Stimulated activated CD4-positive, alpha-beta T cell treated with anti-CD3 and anti-CD28 coated beads, Interleukin-15, amount 100 ng/mL, for 1 hour (primary cell): ENCODE measurements at places on chromosomes 3 and 15.

- no peak for DNase-seq
These were observed 59.6 kb downstream of the MGLL start for GRCh38 chr3:127762787-127763105.

- no peak for DNase-seq
These were observed 173.6 kb upstream of the TMC3 start for GRCh38 chr15:81547521-81548132.

- DNase-seq: no peak
These were observed 122.3 kb upstream of the PRR20G start for GRCh38 chr3:127410137-127410488.

DNA sequence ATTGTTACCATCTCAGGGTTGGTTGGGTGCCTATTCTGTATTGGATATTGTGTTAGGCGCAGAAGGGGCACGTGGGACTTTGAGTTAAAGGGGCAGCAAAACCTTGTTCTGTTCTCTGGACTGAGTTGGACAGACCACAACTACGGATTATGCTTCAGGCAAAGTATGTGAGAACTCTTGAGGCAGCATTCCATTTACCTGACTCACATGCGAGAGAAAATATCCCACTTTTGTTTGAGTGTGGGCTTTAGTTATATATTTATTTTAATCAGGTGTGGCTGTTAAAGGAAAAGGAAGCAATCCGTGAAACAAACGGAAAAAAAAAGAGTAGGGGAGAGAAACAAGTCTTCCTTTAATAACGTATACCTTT lies 627 bp upstream of the PLS1 start:
- no peak for DNase-seq

DNA sequence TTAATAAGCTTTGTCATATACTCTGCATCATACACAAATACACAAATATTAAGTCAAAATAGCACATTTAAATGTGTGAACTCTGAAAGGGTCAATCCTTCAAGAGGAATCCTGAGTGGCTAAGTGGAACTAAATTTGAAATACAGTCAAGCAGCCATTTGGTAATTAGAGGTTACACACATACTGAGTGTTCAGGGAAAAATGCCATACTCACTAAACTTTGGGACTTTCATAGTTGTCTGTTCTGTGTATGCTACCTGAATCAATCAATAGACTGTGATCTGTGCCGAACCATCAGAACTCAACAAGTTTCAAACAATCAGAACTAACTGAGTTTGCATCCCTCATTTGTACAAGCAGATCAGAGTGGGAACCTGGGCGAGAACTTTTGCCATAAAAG lies 15.3 kb downstream of the ANKRD28 start:
- no peak for DNase-seq

DNA sequence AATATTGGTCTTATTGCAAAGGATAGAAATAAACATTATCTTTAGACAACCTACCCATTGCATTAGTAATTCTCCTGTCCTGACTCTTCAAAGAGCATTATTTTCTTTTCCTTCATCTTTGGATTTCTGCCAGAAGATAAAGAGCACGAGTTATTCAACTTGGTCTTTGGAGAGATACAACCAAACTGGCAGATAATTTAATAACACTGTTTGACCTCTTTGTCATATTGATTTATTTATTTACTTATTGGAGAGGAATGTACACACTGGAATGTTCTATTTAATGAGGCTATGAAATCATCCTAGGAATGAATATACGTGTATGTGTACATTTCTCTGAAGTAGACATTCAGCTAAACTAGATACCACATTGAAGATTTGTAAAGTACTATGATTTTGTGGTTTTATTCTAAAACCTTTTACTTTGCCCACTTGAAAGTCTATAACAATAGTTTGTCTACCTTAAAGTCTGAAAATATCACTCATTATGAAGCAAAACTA lies 462.1 kb downstream of the C3orf38 start:
- DNase-seq: no peak

DNA sequence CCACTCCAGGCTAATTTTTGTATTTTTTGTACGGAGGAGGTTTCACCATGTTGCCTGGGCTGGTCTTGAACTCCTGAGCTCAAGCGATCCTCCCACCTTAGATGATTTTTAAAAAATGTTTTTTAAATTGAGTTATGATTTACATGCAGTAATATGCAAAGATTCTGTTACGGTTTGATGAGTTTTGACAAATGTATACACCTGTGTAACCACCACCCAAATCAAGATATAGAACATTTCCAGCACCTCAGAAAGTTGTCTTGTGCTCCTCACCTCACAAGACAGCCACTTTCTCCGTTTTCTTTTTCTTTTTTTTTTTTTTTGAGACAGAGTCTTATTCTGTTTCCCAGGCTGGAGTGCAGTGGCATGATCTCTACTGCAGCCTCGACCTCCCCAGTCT lies 4.8 kb downstream of the SLC6A6 start:
- DNase-seq: no peak

DNA sequence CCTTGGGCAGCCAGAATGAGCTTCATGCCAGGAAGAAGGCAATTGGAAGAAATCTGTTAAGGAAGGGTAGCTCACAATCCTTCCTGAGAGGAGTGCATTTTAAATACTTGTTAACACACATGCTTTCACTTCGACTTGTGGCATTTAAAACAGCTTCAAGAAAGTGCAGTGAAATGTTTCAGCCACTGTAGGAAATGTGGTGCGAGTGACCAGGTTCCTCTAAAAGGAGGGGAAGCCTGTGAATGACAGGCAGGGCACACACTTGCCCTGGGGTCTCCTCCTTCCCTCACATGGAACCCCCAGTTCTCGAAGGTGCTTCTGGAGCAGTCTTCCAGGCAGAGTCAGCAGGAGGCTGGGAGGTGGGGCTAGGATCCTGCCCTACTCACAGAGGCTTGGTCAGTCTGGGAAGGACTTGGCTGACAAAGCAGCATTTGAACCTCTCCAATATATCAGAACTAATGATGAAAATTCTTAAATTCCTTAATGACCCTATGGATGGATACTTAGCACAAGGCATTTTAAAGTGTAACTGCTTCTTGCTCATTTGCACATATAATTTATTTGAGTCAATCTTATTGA lies 358.6 kb downstream of the CHST2 start:
- DNase-seq: no peak

GRCh38 chr3:133504736-133505135 lies 68.8 kb upstream of the CDV3 start:
- DNase-seq: no peak

- DNase-seq: no peak
These were observed 547.1 kb downstream of the FHIT start for GRCh38 chr3:60703956-60704736.

- no peak for DNase-seq
These were observed 23.4 kb downstream of the DPP8 start for GRCh38 chr15:65494076-65494475.

DNA sequence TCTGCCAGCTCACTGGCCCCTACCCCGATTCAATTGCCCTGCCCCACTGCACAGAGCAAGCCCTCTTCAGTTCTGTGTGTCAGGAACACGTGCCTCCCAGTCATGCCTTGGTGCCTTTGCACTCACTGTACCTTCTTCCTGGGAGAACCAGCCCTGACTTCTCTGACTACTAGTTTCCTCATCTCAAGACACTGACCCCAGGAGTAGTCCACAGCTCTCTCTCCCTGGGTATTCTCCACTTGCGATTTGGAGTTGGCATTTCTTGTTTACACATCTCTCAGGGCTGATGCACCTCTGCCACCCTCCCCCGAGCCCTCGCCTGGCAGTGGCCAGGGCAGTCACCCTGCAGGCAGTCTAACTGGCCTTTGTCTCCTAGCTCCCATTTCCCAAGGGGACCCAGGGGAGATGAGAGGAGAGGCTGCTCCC lies 5.7 kb downstream of the CISH start:
- DNase-seq: no peak

- no peak for DNase-seq
These were observed 874 bp downstream of the INO80 start for GRCh38 chr15:41115161-41115651.

- no peak for DNase-seq
These were observed 136.2 kb upstream of the EIF1B start for GRCh38 chr3:40173227-40173721.

- DNase-seq: no peak
These were observed 802.6 kb downstream of the FHIT start for GRCh38 chr3:60448696-60449095.

DNA sequence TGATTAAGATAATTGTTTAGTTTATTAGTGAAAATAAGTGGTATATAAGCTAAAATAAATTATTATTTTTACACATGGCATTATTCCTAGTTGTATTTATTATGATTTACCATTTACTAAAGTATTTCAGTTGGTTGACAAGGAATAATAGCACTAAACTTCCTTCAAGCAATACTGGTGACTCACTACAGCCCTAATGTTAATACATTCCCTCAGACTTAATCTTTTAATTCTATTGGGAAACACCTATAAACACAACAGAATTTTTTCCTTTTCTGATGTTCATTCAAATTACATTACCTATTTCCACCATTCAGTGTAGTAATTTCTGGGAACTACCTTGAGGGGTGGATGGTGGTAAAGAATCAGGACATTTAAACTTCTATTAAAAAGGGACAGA lies 264.0 kb downstream of the TIGIT start:
- DNase-seq: no peak

- DNase-seq: peak; percentile 14
These were observed 137.5 kb downstream of the XXYLT1 start for GRCh38 chr3:195133462-195133861.

- DNase-seq: no peak
These were observed at the start of gene SLCO2A1 for GRCh38 chr3:134029734-134030378. Gene SLCO2A1, minus strand, starts transcription at chr3:134029925. Its CDS starts 123 bp downstream, at chr3:134029802.

- no peak for DNase-seq
These were observed 84.7 kb downstream of the ADAMTS17 start for GRCh38 chr15:100256970-100257650.

DNA sequence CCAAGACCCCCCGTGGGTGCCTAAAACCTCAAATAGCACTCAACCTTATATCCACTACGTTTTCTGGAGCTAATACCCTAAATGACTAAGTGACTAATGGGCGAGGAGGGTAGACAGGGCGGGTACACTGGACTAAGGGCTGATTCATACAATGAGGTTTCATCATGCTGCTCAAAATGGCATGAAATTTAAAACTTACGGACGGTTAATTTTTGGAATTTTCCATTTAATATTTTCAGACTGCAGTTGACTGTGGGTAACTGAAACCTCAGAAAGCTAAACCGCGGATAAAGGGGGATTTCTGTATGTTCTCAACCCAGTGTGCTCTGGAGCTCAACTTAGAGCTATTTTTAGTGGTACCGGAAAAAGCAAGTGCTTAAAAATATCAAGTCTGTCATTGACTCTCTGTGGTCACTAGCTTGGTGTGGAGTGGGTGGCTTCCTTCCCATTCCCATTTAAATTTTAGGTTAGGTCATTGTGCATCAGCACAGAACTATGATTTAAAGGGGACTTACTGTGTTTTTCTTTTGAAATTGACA lies 72.9 kb downstream of the LRRC28 start:
- no peak for DNase-seq

DNA sequence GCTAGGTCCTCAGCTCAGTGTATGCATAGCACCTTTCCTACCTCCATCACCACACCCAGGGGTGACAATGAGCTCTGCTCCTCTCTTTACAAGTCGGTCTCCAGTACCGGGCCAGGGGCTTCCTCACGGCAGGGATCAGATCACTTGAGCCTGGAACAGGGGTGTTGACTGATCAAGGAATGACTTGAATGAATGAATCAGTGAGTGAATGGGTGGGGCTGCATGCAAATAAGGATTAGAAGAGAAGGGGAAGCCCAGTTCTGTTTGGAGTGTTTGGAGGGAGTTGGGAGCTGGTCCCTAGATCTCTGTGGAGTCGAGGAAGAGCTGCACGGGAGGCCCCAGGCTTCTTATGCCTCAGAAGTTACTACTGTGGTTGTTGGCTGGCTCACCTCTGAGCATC lies 87.0 kb downstream of the TMEM266 start:
- no peak for DNase-seq

- no peak for DNase-seq
These were observed 355.5 kb upstream of the ROPN1 start for GRCh38 chr3:124347418-124347817.

DNA sequence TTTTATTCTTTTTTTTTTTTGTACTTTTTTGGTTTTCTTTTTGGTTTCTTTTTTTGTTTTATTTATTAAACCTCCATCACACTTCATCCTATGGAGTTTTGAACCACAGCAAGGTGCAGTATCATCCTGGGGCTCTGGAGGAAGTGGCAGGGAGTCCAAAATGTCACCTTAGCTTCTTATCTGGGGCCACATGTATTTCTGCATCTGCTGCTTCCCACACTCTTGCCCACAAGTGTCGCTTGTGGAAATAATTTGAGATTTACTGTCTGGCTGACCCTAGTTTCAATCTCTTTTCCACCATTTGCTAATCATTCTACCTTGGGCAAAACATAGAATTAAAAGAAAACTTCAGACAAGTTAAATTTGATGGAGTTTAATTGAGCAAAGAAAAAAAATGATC lies 6.4 kb downstream of the OPA1 start:
- DNase-seq: no peak

DNA sequence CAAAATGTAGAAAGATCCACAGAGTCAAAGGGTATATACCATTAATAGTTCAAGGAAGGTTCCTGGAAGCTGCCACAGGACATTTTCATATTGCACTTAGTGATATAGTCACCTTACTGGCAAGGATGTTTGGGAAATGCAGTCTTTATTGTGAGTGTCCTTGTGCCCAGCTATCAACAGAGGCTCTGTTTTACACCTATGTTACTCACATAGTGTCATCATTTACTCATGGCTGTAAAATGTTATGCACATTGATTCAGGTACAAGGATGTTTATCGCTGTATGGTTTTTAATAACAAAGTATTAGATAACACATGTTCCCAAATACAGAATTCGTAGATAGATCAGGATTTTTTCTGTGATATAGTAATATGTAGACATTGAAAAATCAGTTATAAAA lies 50.9 kb downstream of the ZPLD1 start:
- no peak for DNase-seq

GRCh38 chr3:193078996-193079753 lies 161.5 kb upstream of the MB21D2 start:
- DNase-seq: no peak

GRCh38 chr3:16961621-16962205 lies 77.0 kb downstream of the PLCL2 start:
- DNase-seq: no peak

GRCh38 chr3:11580645-11581044 lies 63.1 kb downstream of the VGLL4 start:
- DNase-seq: no peak

DNA sequence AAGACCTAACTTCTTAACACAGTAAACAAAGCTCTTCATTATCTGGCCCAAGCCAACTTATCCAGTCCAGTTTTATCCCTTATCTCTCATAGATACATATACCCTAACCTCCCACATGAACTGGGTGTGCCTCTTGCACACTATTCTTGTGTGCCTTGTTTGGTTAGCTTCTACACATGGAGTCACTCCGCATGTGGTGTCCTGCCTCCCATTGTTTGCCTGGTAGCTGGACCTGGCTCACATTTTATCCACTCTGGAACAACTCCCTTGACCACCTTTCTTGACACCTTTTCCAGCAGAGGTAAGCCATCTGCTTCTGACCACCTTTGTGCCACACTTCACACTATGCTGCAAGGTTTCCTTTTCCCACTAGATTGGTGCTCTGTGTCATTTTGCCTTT lies 15.2 kb downstream of the TIPARP start:
- DNase-seq: no peak
